ENCODE measurements at places on chromosomes 5 and 9.
A peak's percentile ranks its signal among the peaks of the same experiment; 100 is the strongest.

DNA sequence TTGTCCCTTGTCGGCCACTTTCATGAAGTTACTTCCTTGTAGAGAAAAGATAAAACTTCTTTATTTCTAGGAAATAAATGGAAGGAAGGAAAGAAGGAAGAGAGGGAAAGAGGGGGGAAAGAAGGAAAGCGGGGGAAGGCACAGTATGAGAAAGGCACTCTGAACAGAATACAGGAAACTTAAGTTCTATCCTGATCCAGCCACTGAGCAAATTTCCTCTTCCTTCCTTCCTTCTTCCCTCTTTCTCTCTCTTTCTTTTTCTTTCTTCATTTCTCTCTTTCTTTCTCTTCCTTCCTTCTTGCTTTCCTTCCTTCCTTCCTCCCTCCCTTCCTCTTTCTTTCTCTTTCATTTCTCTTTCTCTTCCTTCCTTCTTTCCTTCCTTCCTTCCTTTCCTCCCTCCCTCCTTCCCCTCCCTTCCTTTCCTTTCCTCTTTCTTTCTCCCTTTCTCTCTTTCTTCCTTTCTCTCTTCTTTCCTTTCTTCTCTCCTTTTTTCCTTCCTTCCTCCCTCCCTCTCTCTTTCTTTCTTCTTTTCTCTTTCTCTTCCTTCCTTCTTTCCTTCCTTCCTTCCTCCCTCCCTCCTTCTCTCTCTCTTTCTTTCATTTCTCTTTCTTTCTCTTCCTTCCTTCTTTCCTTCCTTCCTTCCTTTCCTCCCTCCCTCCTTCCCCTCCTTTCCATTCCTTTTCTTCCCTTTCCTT is 240.2 kb upstream of the BRINP1 start:
- H3K27ac ChIP-seq = no peak overlapping the region
- H3K4me3 ChIP-seq = no peak overlapping the region
- H3K27me3 ChIP-seq = no peaks in the 10 kb centered on the region
- DNase-seq = no peak
- H3K36me3 ChIP-seq = no peaks in the 10 kb centered on the region
- no peaks in the 10 kb centered on the region for H3K4me1 ChIP-seq

DNA sequence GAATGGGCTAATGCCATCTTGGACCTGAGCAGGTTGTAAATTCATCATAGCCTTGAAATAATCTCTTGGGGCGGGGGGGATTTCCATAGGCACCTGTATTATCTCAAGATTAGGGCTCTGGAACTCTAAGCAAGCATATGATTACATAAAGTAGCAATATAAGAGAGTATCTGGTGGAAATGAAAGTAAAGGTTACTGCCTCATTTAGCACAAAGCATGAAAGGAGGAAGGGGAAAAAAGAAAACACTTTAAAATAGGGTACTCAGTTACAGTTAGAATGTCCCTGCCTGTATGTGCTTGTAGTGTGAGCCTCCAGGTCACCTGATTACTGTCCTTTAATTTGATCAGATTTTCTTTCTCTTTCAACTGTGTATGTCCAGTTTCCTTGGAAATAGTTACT is 1079.7 kb upstream of the CDH18 start:
- H3K27me3 ChIP-seq = no peaks in the 10 kb centered on the region
- no peaks in the 10 kb centered on the region for H3K4me1 ChIP-seq
- H3K27ac ChIP-seq = no peak overlapping the region

DNA sequence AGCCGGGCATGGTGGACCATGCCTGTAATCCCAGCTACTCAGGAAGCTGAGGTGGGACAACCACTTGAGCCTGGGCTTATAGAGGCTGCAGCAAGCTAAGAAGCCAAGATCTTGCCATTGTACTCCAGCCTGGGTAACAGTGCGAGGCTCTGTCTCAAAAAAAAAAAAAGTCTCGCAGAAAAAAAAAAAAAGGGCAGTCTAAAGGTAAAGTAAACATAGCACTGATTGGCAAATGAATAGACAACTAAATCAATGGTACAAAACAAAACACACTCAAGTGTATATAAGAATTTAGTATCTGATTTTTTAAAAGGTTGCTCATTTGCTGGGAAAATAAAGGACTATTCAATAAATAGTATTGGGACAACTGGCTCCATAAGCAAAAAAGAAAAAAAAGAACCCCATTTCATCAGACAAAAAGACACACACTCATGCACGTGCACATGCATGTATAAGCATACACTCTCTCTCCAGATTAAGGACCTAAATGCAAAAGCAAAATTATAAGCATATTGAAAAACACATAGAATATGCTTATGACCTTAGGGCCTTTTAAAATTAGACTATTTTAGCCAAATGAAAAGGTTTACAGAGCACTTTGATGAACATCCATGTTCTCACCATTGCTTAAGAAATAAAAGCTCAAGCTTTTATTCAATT is 5.7 kb downstream of the IL6ST start:
- no peak overlapping the region for H3K27ac ChIP-seq
- H3K27me3 ChIP-seq = no peaks in the 10 kb centered on the region
- no peaks in the 10 kb centered on the region for H3K4me1 ChIP-seq
- H3K36me3 ChIP-seq = no peaks in the 10 kb centered on the region
- DNase-seq = no peak

DNA sequence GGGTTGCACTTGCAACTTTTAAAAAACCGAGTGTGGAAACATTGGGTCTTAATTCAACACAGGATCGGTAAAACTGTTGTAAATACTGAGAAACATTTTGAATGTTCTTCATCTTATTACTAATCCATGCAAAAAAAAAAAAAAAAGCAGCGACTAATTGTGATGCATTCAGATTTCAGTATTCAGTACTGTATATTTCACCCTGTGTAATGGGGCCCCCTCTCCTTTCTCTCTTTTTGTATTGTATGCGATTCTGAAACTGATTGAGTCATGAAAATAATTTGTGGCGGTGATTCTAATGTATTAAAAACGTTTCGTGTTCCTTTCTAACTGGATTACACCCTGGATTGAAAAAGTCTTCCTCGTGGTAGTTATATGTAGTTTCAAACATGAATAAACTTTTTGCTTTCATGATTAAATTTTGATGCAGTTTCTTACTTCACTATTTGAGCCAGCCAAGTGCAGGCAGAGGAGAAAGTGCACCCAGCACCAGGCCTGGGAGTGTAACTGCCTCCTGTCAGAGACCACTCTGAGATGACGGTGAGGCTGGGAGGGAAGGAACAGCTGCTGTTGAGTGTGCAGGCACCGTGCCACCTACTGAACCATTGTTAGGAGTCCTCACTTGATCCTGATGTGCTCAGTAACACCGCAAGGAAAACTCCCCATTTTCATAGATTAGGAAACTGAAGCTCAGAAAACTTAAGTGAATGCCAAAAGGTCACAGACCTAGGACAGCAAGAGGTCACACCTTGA is 220.0 kb downstream of the PBX3 start:
- H3K4me3 ChIP-seq = no peak overlapping the region
- no peak for DNase-seq
- H3K4me1 ChIP-seq = no peaks in the 10 kb centered on the region
- H3K36me3 ChIP-seq = peaks cover 26% of the 10 kb centered on the region

- H3K4me3 ChIP-seq = no peak overlapping the region
- no peak overlapping the region for H3K27ac ChIP-seq
- H3K4me1 ChIP-seq = no peaks in the 10 kb centered on the region
- no peaks in the 10 kb centered on the region for H3K27me3 ChIP-seq
- H3K36me3 ChIP-seq = no peaks in the 10 kb centered on the region
- DNase-seq = no peak
These were observed 10.9 kb downstream of the CDH18 start for GRCh38 chr5:19977099-19977498.

- no peak overlapping the region for H3K4me3 ChIP-seq
- DNase-seq = no peak
- H3K27me3 ChIP-seq = no peaks in the 10 kb centered on the region
- no peak overlapping the region for H3K27ac ChIP-seq
These were observed 14.7 kb upstream of the BRD3OS start for GRCh38 chr9:134010310-134011173.

DNA sequence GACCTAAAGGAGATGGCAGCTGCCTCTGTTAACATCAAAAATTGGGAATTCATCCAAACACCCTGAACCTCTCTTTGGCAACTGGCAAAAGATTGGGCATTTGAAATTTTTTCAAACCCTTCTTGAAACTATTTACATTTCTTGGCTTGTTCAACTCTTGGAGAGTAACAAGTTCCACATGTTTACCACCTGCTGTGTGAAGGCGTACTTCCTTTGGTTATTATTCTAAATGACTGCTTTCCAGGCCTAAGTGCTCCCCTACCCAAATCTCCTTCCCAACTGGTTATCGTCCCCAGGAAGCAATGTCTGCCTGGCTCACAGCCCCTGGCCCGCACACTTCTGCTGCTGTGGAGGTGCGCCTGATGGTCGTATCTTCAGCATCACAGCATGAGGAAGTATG is 422.7 kb downstream of the DMAC1 start:
- H3K27me3 ChIP-seq = no peaks in the 10 kb centered on the region
- DNase-seq = no peak
- H3K4me1 ChIP-seq = no peaks in the 10 kb centered on the region
- no peak overlapping the region for H3K4me3 ChIP-seq
- no peaks in the 10 kb centered on the region for H3K36me3 ChIP-seq

DNA sequence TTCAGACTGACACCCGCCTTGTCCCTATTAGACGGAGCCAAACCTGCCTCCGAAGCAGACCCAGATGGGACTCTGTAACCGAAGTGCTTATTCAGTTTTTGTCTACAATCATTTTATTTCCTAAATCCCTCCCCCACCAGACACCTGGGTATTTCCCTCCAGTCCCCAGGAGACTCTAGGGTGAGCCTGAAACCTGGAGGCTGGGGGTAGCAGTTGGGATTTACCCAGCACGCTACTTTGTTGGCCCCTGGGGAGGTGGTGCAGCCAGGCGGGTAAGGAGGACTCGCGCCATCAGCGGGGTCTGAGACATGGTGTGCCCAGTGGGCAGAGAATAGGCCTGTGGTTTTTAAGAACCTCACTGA is 1.3 kb upstream of the LHX2 start:
- peak overlapping the region; percentile 6 for H3K4me3 ChIP-seq
- peaks cover 25% of the 10 kb centered on the region for H3K4me1 ChIP-seq
- no peak overlapping the region for H3K27ac ChIP-seq
- peaks cover 1% of the 10 kb centered on the region for H3K36me3 ChIP-seq
- no peaks in the 10 kb centered on the region for H3K27me3 ChIP-seq
- no peak for DNase-seq

- no peaks in the 10 kb centered on the region for H3K4me1 ChIP-seq
These were observed 687 bp downstream of the LYSMD3 start for GRCh38 chr5:90528601-90529193.

DNA sequence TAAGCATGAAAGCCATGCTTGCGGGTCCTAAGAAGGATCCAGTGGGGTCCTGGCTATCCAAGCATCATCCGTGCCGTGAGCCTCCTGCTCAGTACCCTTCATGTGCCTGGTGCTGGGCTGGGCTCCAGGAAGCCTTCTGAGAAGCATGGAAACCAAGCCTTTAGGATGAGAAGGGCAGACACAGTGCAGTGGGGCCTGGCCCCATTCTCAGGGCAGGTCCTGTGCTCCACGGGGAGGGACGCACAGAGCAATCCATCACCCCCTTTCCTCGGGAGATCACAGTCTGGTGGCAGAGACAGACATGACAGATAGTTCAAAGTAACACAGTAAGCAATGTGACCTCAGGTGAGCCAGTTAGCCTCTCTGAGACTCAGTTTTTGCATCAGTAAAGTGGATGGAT is 76.9 kb downstream of the RGS3 start:
- no peak overlapping the region for H3K4me3 ChIP-seq
- DNase-seq = no peak
- H3K36me3 ChIP-seq = peaks cover 66% of the 10 kb centered on the region
- no peaks in the 10 kb centered on the region for H3K4me1 ChIP-seq

- no peak for DNase-seq
- H3K36me3 ChIP-seq = no peaks in the 10 kb centered on the region
- H3K27me3 ChIP-seq = no peaks in the 10 kb centered on the region
- H3K4me3 ChIP-seq = no peak overlapping the region
- no peaks in the 10 kb centered on the region for H3K4me1 ChIP-seq
These were observed 397.8 kb downstream of the EFNA5 start for GRCh38 chr5:107272954-107273353.

DNA sequence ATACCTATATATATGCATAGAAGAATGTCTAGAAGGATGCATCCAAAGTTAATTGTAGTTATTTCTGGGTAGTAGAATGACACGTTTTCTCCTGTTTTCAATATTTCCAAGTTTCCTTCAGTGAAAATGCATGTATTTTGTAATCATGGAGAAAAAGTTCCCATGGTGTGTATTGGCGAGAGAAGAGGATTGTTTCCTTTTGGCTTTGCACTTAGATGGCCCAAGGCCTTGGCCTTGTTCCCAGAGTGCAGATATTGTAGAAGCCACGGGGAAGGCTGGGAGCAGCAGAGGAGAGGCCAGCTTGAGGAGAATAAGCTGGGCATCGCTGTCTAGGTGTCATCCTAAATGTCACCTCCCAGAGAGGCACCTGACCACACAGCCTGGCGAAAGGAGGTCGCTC is 44.0 kb downstream of the IRF1 start:
- no peak for DNase-seq
- H3K4me3 ChIP-seq = no peak overlapping the region
- H3K4me1 ChIP-seq = peaks cover 13% of the 10 kb centered on the region
- H3K27me3 ChIP-seq = no peaks in the 10 kb centered on the region
- no peak overlapping the region for H3K27ac ChIP-seq

DNA sequence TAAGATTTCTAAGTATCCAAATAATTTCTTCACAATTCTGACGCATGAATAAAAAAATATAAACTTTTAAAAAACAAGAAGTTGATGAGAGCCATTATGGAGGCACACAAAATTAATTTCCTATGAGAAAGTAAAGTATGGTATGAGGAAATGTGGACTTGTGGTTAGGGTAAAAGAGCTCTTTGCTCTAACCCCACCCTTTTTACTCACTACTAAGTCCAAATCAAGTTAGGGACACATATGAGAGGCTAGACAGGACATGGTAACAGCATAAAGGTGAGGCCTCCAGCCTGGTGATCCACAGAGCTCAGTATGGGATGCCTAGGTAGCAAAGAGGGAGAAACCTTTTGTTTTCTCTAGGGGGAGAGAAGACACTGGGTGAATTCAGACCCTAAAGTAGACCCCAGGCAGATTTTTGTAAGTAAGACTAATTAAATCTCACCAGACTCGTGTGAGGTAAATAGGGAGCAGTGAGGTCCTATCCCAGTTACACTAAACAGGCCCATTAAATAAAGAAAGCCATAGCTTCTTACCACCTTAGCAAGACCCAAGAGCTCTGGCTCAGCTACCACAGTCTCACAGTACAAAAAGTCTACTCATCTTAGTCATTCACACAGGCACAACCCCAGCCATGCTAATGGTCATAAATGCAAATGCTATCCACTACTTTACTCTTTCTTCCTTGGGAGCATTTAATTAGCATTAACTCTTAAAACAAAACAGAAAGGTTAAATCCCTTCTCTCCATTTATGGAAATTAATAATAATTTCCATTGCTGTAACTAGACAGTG is 42.6 kb downstream of the MLLT3 start:
- H3K4me3 ChIP-seq = no peak overlapping the region
- DNase-seq = no peak
- H3K27ac ChIP-seq = no peak overlapping the region
- no peaks in the 10 kb centered on the region for H3K36me3 ChIP-seq
- H3K27me3 ChIP-seq = no peaks in the 10 kb centered on the region

DNA sequence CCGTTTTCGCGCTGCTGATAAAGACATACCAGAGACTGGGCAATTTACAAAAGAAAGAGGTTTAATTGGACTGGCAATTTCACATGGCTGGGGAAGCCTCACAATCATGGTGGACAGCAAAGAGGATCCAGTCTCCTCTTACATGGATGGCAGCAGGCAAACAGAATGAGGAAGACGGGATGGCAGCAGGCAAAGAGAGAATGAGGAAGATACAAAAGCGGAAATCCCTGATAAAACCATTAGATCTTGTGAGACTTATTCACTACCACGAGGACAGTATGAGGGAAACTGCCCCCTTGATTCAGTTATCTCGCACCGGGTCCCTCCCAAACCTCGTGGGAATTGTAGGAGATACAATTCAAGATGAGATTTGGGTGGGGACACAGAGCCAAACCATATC is 95.0 kb downstream of the OSTF1 start:
- no peak overlapping the region for H3K27ac ChIP-seq
- no peak overlapping the region for H3K4me3 ChIP-seq
- H3K4me1 ChIP-seq = no peaks in the 10 kb centered on the region
- H3K27me3 ChIP-seq = no peaks in the 10 kb centered on the region
- no peak for DNase-seq
